Body of pancreas (tissue), 4 donors: ENCODE measurements at places on chromosomes 12 and 14.

GRCh38 chr12:1510056-1510812 lies 84.1 kb downstream of the FBXL14 start:
- no peaks in the 10 kb centered on the region for H3K36me3 ChIP-seq
- no peak overlapping the region for H3K27ac ChIP-seq
- H3K27me3 ChIP-seq = no peaks in the 10 kb centered on the region

- H3K27me3 ChIP-seq = no peaks in the 10 kb centered on the region
- no peak overlapping the region for H3K27ac ChIP-seq
- no peaks in the 10 kb centered on the region for H3K36me3 ChIP-seq
- no peaks in the 10 kb centered on the region for H3K4me1 ChIP-seq
Measured at GRCh38 chr12:120955232-120955631, 23.1 kb upstream of the HNF1A start.

- DNase-seq = no peak
- H3K4me3 ChIP-seq = no peak overlapping the region
- no peak overlapping the region for H3K27ac ChIP-seq
- no peaks in the 10 kb centered on the region for H3K27me3 ChIP-seq
- no peaks in the 10 kb centered on the region for H3K4me1 ChIP-seq
Measured at GRCh38 chr12:97538705-97539104, 76.1 kb downstream of the RMST start.

GRCh38 chr14:69398053-69398817 lies at the start of the genes ERH and SLC39A9:
ERH (minus strand) TSS chr14:69398299; CDS start chr14:69398233, 66 bp downstream.
SLC39A9 (plus strand) TSS chr14:69398692; CDS start chr14:69399370, 678 bp downstream.
- peak; percentile 98 for DNase-seq
- peak within 1 kb of the TSS; percentile 86 for H3K4me3 ChIP-seq

GRCh38 chr12:3950714-3951320 lies 77.6 kb upstream of the PARP11 start:
- no peaks in the 10 kb centered on the region for H3K4me1 ChIP-seq
- no peak overlapping the region for H3K27ac ChIP-seq
- no peaks in the 10 kb centered on the region for H3K36me3 ChIP-seq
- H3K4me3 ChIP-seq = no peak overlapping the region

GRCh38 chr14:98984027-98984718 lies 287.8 kb downstream of the BCL11B start:
- DNase-seq = no peak
- H3K27me3 ChIP-seq = no peaks in the 10 kb centered on the region
- no peak overlapping the region for H3K4me3 ChIP-seq
- H3K36me3 ChIP-seq = no peaks in the 10 kb centered on the region
- H3K4me1 ChIP-seq = no peaks in the 10 kb centered on the region
- H3K27ac ChIP-seq = no peak overlapping the region

- no peaks in the 10 kb centered on the region for H3K36me3 ChIP-seq
- H3K27me3 ChIP-seq = no peaks in the 10 kb centered on the region
- H3K27ac ChIP-seq = no peak overlapping the region
- DNase-seq = no peak
- H3K4me1 ChIP-seq = peaks cover 16% of the 10 kb centered on the region
Measured at GRCh38 chr12:95809000-95809680, 18.6 kb upstream of the NTN4 start.

GRCh38 chr12:10779103-10779502 lies 23.3 kb downstream of the TAS2R7 start:
- no peak for DNase-seq
- no peaks in the 10 kb centered on the region for H3K36me3 ChIP-seq
- H3K27me3 ChIP-seq = no peaks in the 10 kb centered on the region
- H3K4me3 ChIP-seq = no peak overlapping the region
